CD4-positive, alpha-beta T cell treated with Interleukin-17A for 1 hour (primary cell): ENCODE measurements at places on chromosomes 6 and 20.

- no peak for DNase-seq
Measured at GRCh38 chr6:122829456-122829855, 40.4 kb downstream of the SMPDL3A start.

GRCh38 chr6:38508894-38509293 is 130.8 kb downstream of the BTBD9 start:
- DNase-seq: no peak

DNA sequence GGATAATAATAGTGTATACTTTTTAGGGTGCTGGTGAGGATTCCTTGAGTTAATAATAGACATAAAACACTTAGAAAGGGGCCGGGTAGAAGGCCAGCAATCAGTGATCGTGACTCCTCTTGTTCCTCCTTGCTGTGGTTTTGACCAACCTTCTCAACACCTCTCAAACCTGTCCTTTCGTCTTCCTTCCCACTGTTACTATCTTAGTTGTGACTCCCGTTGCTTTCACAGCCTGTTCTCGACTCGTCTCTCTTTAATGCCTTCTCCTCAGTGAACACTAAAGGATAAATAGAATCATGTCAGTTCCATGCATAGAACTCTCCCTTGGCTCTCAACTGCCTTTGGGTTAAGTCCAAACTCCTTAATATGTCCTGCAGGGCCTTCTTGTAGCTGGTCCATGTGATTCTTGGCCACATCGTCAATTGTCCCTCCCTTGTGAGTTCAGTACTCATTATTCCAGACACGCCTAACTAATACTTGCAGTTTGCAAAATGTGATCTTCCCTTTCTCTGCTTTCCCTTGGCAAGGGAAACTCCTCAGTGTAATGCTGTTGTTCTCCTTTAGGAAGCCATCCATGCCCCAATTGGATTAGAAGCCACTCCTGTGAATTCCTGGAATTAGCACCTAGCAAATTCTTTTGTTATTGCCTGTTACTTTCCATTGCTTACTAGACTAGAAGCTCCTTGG is 164.9 kb downstream of the UTRN start:
- no peak for DNase-seq

GRCh38 chr20:54119744-54120143 is 49.4 kb upstream of the BCAS1 start:
- no peak for DNase-seq

DNA sequence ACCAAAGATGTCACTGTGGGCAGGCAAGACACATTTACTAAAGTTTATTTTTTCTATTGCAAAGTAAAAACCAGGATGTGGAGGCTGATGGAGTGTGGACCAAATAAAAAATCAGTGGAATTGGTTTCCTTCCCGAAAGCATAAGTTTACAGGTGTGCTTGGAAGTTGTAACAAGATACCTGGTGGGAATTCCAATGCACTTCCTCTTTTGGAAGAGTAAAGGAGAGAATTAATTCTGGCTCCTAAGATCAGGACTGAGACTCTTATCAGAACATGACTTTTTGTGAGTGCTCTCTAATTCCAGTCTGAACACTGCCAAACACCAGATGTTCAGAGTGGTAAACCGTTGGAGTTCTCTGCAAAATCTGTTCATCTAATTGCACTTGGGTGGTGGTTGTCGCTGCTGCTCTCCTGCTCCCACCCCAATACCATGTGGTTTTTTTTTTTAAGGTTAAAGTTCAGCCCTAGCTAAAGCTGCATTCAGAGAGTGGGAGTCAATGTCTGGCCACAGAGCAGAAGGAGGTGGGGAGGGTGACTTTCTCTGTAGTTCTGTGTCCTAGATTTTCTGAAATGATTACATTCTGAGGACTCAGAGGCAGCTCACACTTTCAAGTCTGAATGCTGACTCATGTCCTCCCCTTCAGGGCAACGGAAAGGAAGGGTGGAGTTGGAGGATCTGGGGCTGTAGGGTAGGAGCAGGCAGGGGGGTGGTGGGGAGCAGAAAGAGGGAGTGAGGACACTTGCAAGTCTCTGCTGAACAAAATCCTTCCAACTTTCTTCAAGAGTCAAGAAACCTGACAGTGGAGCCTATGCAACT is 275.8 kb upstream of the PRDM1 start:
- peak; percentile 35 for DNase-seq

GRCh38 chr6:67757465-67758033 is 877.5 kb upstream of the ADGRB3 start:
- DNase-seq: no peak

GRCh38 chr6:119552021-119552420 is 202.5 kb upstream of the MAN1A1 start:
- DNase-seq: no peak

GRCh38 chr6:13013681-13014503 is 297.3 kb downstream of the PHACTR1 start:
- no peak for DNase-seq

- no peak for DNase-seq
Measured at GRCh38 chr6:112592159-112592558, 245.0 kb downstream of the RFPL4B start.

DNA sequence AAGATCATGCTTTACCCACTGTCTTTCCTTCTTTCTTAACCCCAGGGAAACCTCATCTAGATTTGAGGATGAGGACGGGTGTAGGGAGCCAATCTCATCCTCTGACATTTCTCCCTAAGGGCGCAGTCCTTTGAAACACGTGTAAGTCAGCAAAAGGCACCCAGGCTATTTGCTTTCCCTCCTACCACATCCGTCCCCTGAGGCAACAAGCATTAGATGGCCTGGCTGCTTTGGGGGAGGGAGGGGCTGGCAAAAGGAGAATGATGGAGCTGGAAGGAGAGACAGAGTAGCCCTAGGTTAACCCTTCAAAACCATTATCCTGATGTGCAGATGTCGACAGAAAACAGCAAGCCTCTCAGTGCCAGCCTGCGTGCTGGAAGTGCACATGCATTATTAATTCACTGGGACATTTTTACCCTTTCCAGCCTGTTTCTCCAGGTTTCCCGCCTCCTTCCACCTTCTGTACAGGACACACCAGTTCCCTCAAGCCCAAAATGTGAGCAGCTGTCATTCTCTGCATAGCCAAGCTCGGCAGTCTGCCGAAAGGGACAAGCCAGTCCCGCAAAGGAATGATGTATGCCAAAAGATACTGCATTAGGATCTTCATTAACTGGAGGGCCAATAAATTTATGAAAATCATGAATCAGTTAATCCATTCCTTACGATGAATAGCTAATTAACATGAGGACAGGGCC is 547.2 kb downstream of the CD83 start:
- no peak for DNase-seq

DNA sequence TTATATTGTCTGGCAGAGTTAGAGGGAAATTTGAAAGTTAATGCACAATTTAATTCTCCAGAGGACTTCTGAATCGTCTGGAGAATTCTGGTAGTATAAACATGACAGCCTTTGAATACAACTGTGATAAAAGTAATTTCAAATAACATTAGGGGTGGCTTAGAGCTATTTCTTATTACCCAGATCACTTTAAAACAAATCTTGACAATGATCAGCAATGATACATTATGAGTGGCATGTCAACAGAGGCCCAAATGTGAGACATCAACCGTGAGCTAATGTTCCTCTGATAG is 259.1 kb downstream of the HACE1 start:
- no peak for DNase-seq

DNA sequence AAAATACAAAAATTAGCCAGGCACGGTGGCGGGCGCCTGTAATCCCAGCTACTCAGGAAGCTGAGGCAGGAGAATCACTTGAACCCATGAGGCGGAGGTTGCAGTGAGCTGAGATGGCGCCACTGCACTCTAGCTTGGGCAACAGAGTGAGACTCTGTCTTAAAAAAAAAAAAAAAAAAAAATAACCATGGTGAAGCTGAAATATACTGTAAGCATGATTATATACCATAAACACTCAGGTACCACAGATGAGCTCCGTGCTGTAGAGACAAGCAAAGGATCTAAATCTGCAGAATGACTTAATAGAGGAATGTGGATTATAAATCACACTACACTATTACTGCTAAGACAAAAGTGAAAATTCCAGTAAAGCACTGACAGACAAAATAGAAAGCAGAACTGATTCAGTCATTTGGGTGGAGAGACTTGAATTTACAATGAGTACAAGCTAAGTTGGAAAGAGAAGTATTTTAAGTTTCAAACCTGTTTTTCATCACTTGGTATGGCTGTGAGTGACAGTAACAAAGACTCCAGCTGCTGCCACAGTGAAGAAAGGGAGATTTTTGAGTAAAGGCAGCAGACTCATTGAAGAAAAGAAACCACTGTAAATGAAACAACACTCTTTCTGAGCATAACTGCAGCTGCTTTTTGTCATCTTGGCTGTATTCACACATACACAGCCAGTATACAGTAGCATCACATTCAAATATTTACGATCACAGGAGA is 322.1 kb downstream of the RNGTT start:
- no peak for DNase-seq

- no peak for DNase-seq
Measured at GRCh38 chr6:126440923-126441322, 101.0 kb downstream of the CENPW start.

DNA sequence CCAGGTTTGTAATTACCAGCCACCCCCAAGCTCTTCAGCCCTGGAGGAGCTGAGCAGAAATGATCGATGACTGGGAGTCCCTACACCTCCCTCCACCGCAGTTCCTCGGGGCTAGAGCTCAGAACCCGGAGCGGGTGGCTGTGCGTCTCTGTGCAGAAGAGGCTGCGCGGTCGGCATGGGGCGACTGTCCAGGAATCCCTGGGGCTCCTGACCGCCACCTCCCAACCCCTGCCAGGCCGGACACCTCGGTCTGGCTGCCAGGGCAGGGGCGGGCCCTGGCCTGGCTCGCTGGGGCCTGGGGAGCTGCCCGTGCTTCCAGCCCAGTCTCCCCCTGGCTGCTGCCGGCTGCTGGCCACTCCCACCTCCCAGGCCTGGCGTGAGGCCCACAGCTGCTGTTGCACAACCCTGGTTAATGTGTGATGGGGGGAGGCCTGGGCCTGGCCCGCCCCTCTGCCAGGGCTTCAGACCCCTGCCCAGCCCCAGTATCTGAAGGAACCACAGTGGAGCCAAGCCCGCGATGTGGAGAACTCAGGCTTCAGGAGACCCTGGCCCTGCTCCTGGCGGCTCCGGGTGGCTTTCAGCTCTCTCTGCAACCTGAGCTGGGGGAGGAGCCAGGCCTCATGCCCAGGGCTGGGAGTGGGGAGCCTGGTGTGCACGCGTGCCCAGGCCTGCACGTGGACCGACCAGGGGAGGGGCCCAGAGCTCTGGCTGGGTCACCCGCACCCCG is 1.2 kb downstream of the SLC2A4RG start:
- peak; percentile 46 for DNase-seq

DNA sequence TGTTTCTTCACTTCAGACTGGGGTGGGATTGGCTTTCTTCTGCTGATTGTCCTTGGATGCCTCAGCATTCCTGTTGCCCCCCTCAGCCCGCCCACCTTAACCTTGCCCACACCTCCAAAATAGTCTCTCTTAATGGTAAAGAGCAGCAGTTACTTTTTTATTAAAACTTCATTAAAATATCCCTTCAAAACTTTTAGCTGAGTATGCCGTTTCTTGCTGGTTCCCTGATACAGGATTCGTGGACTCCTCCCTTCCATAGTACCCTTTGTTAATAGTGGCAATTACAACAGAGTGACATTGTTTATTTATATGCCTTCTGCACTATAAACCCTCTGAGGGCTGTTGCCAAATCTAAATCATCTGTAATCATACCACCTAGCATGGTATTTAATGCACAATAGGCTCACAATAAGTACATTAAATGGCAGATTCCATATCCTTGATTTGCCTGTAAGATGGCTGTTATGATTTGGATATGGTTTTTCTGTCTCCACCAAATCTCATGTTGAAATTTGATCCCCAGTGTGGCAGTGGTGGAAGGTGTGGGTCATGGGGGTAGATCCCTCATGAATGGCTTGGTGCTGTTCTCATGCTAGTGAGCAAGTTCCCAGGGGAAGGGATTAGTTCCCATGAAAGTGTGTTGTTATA is 3.5 kb upstream of the MOCS1 start:
- DNase-seq: no peak

- no peak for DNase-seq
Measured at GRCh38 chr6:131063764-131064272, 773 bp upstream of the EPB41L2 start.

- DNase-seq: no peak
Measured at GRCh38 chr20:21519136-21519584, 5.3 kb upstream of the NKX2-2 start.

DNA sequence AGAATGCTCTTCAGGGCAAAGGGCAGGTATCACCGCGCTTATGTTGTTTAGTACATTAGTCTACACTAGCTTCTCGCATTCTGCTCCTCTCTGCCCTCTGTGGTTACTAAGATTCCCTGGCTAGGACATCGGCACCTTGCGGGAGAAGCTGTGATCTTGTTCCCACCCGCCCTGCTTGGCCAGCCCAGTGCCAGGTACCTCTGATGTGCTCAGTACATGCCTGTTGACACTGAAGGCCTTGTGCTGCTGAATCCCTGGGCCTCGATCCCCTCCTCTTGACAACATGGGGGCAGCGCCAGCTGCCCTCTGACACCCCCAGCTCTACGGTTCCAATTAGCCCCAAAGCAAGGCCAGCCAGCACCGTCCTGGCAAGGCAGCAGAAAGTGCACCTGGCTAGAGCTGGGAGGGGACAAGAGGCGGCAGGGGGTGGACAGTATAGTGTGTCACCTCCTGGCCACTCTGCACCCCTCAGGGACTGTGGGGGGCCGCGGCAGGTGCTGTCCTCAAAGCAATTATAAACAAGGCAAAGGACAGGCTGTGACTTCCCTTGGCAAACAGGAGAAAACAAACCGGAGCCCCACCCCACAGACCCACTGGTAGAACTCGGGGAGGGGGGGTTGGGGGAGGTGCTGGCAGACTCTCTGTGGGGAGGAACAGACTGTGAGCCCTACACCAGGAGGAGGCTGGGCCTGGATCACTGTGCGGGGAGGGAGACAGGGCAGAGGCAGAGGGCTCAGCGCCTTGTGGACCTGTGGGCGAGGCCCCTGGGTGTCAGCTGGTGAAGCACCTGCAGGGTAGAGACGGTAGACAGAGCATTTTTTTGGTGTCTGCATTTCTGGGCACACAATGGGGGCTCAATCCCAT is 7.1 kb downstream of the TFEB start:
- DNase-seq: no peak

- DNase-seq: no peak
Measured at GRCh38 chr6:125008261-125008703, 46.0 kb downstream of the RNF217 start.

DNA sequence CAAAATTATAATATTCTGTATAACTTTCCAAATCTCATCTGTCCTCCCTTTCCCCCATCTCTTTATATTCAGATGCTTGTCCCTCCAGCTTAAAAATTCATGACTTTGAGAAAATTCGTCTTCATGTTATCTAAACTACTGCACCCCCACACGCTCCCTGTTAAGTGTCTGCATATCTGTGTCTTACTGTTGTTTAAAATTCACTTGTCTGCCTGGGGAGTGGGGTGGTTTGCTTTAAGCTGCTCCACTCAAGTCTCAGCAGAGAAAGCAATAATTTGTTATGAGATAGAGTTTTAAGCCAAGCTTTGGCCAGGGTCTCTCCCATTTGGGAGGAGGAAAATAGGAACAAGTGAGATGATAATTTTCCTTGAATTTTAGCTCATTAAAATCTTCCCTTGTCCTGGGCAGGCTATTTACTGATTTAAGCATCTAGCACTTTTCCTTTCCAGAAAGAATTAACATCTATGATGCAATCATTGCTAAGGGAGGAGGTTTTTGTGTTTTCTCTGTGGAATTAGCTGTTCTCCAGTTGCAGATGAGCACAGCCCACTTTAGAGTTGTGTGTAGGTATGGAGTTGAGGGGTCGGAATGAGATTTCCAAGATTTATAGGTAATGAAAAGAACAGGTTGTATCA is 36.8 kb downstream of the MTHFD1L start:
- no peak for DNase-seq
